Uterus (tissue), 4 donors: ENCODE measurements at places on chromosomes 7 and 10. TPM values are rescaled to one million over a fixed set of nuclear protein-coding genes. Genes with fewer than 3 reads are reported as not detected.

The HK1 gene
- total RNA-seq = 59.2 TPM

The TMEM130 gene
- total RNA-seq = not detected

The NKX1-2 gene
- total RNA-seq = not detected

DNA sequence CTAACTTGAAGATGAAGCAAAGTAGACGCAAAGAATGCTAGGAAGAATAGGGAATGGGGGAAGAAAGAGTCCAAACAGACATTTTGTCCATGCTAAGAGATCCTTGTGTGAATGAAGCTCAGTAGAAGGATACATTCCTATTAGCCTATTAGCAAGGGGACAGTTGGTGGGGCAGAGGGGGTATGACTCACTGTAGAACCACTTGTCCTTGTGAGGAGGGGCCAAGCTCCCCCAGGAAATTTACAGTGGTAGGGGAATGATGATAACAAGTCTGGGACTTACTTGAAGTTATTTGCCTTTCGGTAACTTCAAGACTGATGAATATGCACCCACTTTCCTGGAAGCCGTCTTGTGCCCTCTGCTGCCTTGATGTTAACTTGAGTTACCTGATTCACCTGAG lies 17.2 kb upstream of the SYPL1 start:
- peaks cover 8% of the 10 kb centered on the region for H3K4me1 ChIP-seq
- no peak overlapping the region for H3K4me3 ChIP-seq
- no peak for DNase-seq
- H3K27ac ChIP-seq = no peak overlapping the region

GRCh38 chr10:4503076-4503475 lies 322.9 kb upstream of the AKR1E2 start:
- H3K27me3 ChIP-seq = no peaks in the 10 kb centered on the region
- H3K36me3 ChIP-seq = no peaks in the 10 kb centered on the region
- no peak overlapping the region for H3K4me3 ChIP-seq
- H3K4me1 ChIP-seq = peaks cover 6% of the 10 kb centered on the region
- H3K27ac ChIP-seq = no peak overlapping the region

- no peak for DNase-seq
- peaks cover 5% of the 10 kb centered on the region for H3K27me3 ChIP-seq
- H3K36me3 ChIP-seq = no peaks in the 10 kb centered on the region
- no peak overlapping the region for H3K4me3 ChIP-seq
- H3K4me1 ChIP-seq = no peaks in the 10 kb centered on the region
Observed at GRCh38 chr10:106816318-106817085, 348.0 kb downstream of the SORCS1 start.

DNA sequence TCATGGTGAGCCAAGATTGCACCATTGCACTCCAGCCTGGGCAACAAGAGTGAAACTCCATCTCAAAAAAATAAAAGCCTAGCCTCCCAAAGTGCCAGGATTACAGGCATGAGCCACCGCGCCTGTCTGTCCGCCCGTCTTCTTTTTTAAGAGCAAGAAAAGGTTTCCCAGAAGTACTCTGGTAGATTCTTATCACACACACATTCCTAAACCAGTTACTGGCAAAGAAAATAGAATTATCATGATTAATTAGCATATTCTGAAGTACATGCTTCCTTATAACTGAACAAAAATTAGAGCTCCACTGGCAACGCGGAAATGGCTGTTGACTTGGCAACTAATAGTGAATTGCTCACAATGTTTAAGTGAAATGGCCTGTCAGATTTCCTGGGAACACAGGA lies 87.0 kb downstream of the ADK start:
- no peaks in the 10 kb centered on the region for H3K4me1 ChIP-seq
- no peak overlapping the region for H3K4me3 ChIP-seq
- peak overlapping the region; percentile 23 for H3K27ac ChIP-seq
- H3K36me3 ChIP-seq = no peaks in the 10 kb centered on the region

DNA sequence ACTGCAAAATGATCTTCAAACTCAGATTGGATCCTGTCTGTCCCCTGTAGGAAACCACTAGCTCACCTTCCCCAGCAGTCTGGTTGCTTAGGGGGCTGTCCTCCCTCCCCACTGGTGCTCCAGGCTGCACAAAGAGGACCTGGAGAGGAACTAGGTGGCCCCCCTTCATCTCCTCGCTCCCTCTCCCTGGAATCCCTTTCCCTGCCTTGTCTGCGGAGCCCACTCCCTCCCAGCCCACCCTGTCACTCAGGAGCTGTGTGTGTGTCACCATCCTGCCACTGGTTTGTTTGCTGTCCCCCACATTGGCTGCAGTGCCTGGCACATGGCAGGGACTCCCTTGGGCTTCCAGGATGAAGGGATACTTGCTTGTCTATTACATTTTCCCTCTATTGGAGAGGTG lies 35.5 kb upstream of the ZMIZ2 start:
- H3K4me3 ChIP-seq = no peak overlapping the region
- DNase-seq = no peak
- H3K4me1 ChIP-seq = no peaks in the 10 kb centered on the region
- H3K36me3 ChIP-seq = no peaks in the 10 kb centered on the region

- peak overlapping the region; percentile 94 for H3K27ac ChIP-seq
- H3K4me3 ChIP-seq = no peak overlapping the region
- no peaks in the 10 kb centered on the region for H3K27me3 ChIP-seq
- no peaks in the 10 kb centered on the region for H3K36me3 ChIP-seq
Observed at GRCh38 chr10:89330537-89331212, 2.9 kb downstream of the IFIT3 start.
